Jurkat, Clone E6-1 (cell line): ENCODE measurements at places on chromosomes 7 and 10.

- DNase-seq, result no peak
Observed at GRCh38 chr7:7183061-7183837, 905 bp downstream of the C1GALT1 start.

DNA sequence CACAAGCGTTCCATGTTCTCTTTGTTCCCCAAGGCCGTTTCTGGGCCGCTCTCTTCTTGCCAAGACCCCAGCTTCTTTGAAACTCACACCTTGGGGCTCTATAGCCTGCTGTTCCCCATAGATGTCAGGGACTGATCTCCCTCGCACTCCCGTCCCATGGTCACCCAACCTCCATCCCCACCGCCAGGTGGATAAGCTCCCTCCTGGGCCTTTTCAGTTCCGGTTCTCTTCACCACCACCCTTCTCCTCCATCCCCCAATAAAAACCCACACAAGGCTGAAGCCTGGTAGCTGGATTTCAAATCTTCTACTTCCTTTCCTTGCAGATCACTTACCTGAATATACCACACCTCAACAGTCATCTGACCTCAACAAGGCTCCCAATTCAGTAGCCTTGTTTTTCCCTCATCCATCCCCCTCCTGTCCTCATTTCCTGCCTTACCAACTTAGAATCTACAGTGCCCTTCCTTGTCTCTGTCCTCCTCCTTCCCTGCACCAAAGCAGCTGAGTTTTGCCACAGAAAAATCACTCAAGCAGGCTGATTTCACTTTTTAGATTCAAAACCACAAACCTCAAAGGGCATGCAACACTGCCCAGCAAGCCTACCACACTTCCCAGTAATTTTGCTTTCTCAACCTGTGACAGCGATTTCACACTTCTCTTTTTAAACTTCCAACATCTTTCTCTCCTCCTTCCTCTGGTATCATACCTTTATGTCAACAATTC lies 7.7 kb downstream of the SLC37A3 start:
- peak; percentile 11 for DNase-seq

DNA sequence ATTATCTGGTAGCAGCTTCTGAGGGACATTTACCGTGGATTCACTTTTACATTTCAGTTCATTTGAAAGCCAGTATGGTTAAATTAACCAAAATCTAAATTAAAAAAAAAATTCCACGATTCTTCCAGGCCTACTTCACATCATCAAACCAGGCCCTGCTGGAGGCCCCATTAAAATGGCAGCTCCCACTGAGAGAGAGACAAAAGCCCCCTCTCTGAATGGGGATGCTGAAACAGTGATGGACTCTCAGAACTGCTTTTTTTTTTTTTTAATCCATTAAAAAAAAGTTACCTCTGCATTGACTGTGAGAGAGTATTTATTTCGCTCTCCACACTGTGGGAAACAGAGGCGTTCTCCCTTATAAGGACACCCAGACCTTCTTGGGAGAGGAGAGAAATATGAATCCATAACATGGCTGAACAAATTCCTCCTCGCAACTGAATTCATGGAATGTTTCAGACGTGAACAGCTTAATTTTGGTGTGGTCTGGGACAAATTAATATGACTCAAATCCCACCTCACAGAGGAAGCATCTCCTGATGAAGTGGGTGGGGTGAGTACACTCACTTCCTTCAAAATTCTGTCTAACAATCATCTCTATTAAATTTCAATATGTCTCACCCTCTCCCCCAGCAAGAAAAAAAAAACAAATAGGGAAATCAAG lies 73.5 kb downstream of the SAMD9 start:
- no peak for DNase-seq

DNA sequence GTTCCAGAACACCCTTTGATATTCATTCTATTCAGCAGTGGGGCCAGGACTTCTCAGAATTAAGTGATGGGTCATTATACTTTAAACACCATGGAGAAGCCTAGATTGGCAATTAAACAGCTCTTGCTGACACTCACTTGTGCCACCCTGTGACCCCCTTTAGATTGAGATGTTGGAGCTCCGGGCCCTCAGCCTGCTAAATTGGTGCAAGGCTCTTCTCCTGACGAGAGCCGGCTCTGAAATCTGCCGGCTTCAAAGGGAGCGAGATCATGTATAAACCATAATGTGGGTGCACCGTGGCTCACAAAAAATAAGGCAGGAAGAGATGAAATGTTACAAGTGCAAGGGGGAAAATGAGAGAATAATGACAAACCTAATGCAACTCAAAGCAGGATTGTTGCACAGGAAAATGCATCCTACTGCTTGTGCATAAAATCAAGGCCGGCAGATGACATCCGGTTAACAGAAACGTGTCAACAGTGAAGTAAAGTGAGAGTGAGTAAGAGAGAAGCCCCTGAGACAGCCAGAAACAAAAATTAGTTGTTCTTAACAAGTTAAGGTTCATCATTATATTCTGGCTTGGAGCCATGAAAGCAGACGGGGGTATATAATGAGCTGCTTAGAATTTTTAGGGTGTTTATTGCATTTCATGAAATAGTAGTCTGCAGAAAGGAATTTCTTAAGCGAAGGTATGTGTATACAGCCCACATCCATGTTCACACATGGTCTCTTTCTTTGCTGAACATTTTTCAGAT lies 198.2 kb downstream of the TCF7L2 start:
- DNase-seq, result no peak

DNA sequence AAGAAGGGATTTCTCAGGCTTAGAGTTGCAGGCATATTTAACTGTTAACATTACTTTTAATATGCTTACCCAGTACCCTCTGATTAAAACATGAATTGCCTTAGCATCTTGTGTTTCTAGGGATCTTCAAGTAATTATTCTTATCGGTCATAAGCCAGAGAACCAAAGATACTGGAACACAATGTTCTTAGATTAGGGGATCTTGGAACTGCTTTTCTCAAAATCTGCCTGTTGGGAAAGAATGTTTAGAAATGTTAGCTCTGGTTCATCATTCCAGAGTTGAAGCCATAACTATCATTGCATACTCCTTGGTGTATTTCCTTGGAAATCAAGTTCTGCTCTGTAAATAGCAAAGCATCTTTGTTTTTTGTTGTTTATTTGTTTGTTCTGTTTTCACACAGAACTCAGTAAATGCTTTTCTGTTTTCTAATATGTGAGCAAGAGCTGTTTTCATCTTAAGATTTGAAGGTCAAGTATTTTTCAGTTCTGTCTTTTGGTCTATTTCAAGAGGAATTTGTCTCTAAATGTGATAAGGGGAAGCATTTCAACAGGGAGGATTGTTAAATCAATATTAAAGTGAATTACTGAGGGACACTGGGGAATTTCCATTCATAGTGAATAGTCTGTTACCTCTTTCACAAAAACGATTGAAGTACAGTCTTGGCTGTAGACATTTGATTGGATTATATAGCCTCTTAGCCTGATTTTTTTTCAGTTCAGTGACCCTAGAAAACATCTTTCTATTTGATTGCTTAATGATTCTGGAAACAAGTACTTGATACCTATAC lies 103.2 kb upstream of the CYP26C1 start:
- DNase-seq, result no peak

- no peak for DNase-seq
Observed at GRCh38 chr7:103540338-103540737, 94.3 kb upstream of the SLC26A5 start.

DNA sequence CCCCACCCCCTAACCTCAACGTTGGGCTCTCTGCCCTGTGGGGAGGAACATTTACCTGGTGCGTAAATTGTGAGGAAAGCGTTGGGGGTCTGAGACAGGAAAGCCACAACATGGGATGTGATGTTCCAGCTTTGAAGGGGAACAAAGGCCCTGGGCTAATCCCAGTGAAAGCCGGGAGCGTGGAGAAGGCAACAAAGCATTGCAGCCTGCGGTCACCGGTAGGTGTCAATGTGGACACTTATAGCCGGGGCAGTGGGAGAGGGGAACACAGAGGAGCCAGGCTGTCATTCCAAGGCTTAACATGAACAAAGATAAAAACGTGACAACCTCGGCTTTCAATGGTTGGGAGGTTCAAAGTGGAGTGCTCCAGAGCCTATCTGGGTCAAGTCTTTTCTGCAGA lies 12.7 kb downstream of the PTF1A start:
- DNase-seq, result no peak

GRCh38 chr7:22895140-22895827 lies 72.6 kb upstream of the TOMM7 start:
- DNase-seq, result no peak

DNA sequence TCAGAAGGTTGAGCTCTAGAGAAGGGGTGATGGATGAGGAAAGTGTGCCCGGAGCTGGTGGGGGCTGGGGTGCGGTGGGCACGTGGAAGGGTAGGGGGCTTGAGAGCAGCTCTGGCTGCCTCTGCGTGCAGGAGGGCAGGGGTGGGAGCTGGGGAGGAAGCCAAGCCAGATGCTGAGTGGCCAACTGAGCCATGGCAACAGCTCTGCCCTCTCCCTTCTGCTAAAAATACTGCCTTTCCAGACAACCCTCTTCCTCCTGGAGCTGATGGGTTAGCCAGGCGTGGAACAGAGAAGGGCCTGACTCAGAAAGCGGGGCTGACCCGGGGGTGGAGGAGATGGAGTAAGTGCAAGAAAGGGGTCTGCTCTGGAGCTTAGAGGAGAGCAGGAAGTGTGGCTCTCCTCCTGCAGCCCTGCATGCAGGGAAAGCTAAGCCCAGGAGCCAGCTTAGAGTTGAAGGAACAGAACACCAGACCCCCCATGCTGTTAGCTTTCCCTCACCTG lies 114.6 kb upstream of the AGK start:
- DNase-seq, result no peak

DNA sequence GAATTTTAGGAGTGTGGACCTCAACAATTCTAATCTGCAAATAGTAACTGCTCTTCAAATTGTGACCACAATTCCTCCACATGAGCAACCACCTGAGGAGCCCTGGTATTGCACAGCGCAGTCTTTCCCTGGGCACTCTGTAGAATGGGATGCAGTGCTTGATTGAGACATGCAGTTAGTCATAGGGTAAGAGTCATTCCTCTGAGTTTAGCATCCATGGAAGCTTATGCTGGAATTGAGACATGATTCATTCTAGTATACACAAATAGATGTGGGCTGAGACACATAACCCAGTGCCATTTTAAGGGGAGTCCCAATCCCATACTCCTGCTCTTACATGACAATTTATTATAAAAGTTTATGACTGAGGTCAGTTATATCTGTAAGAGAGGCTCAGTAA lies 582.3 kb upstream of the CNTNAP2 start:
- DNase-seq, result no peak

DNA sequence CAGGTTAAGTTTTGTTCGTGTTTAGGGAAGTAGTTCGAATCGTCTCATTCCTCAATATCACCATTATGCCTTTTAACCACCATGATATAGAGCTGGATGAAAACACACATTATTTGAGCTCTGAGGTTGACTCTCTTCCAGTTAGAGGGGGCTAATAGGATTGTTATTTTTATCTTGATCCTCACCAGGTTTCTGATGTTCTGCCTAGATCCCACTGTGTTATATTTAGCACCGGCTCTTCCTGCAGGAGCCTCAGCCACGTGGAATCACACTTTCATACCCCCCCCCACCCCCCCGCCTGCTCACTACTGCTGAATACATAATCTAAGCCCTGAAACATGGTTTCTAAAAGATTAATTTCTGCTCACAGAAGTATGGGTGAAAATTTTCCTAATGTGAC lies 88.3 kb downstream of the NRCAM start:
- DNase-seq, result no peak

DNA sequence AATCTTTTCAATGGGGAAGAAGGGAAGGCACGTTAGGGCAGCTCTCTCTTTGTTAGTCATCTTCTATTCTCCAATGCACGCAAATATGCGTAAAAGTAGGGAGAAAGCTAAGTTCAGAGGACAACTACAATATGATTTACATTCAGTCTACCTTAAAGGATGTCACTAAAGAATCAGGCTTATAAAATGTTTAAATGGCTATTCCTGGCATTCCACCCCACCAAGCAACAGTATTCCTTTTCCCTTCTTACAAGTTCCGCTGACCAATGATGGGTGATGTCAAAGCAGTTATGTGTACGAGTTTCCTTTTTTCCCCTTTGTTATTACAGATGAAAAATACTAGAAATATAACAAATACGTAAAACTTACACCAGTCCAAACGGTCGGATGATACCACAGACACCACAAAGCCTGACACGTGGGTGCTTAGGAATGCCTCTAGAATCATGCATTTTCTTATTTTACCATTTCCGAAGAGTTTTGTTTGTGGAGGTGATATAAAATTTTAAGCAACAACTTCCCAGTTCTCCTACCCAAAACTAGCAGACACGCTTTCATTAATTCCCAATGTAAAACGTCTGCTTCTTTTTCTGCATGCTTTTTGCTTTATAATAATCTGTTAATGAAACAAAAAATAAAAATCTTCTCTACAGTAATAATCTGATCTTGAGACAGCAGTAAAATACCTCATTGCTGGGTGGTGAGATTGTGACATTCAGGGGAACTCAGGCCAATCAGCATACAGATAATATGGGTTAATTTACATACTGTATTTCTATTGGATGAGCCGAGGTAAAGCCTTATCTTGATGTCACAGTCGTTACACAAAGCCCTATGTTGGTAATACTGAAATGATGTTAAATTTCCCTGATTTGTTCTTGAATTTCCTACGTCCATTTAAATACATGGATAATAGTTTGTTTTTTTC lies 708 bp upstream of the GPR85 start:
- DNase-seq, result peak; percentile 37

DNA sequence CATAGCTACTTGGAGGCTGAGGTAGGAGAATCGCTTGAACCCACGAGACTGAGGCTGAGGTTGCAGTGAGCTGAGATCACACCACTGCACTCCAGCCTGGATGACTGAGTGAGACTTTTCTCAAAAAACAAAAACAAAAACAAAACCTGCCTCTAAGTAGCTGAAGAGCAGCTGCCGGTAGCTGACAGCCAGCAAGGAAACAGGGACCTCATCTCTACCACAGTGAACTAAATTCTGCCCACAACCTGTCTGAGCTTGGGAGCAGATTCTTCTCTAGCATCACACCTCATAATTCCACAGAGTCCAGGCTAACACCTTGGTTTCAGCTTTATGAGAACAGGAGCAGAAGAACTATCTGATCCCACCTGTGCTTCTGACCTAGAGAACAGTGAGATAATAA lies 246.2 kb downstream of the KCND2 start:
- no peak for DNase-seq

- no peak for DNase-seq
Observed at GRCh38 chr7:74134117-74134620, 40.0 kb upstream of the EIF4H start.

DNA sequence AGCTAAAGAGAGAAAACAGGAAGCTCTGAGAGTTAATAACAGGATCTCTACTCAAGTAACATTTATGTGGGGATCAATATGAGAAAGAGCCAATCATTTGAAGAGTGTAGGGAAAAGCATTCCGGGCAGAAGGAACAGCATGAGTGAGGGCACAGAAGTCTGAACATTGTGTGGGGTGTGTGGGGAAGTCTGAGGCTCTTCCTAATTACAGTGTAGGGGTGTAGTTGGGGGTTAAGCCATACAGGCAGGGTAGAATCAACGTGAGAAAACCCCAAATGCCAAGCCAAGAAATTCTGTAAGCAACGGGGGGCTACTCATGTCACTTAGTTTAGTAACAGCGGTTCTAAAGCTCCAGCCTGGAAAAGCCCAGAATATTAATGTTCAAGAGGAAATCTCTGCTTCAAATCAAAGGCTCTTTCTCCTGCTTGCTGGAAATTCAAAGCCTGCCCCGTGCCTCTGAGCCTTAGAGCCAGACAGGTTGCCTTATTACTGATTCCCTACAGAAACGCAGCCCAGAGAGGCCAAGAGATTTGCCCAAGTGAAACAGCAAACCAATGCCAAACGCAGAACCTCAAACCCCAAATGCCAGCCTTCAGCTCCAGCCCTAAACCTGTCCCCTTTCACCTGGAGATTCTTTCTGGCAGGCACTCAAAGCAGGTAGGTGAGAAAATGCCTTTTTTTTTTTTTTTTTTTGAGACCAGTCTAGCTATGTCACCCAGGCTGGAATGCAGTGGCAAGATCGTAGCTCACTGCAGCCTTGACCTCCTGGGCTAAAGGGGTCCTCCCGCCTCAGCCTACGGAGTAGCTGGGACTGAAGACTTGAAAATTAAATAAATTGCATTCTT lies 36.1 kb downstream of the DNAJB12 start:
- DNase-seq, result no peak
